H7 (cell line): ENCODE measurements at places on chromosomes 11 and 22.

DNA sequence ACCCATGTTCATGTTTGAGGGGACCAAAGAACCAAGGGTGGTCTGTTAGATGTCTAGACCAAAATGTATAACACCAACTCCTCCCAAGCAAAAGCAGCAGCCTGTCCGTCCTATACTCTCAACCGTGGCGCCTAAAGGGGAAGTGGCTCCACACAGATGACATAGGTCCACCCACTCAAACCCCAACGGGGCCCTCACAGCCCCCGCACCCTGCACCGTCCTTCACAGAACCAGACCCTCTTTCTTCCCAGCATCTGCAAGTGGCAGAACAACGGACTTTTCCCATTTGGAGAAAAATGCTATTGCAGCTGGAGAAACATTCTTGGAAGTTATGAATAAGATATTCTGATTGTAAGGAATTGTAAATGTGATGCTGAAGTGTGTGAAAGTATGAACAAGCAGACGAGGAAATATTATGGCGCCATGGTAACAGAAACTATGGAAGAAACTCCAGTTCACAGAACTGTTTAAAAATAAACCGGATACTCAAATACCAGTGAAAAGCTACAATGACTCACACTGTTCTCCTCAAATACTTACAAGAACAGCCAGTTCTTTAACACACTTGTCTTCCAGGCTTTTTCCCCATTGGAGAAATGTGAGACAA lies 76.5 kb upstream of the ARFGAP3 start:
- DNase-seq = no peak

GRCh38 chr11:71453918-71454304 lies 908 bp downstream of the NADSYN1 start:
- DNase-seq = no peak

- no peak for DNase-seq
These were observed 311.4 kb downstream of the DYNC2H1 start for GRCh38 chr11:103420593-103420992.

GRCh38 chr11:79026803-79027445 lies 413.9 kb downstream of the TENM4 start:
- no peak for DNase-seq

DNA sequence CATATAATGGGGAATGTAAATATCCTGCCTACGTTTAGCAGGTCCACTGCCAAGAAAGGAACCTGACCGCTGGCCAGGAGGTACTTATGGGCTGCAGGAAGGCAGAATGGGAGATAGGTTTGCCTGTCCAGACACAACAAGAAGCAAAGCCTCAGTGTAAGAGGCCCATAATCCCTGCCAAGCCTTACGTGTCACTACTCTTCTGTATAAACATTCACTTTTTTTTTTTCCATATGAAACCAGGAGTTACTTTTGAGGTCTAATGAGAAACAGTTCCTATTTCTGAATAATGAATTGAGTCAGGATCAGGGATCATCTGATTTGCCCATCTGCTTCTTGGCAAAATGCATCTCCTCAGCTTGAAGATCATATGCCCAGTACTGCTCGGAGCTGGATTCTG lies 230.2 kb downstream of the NTM start:
- DNase-seq = no peak

DNA sequence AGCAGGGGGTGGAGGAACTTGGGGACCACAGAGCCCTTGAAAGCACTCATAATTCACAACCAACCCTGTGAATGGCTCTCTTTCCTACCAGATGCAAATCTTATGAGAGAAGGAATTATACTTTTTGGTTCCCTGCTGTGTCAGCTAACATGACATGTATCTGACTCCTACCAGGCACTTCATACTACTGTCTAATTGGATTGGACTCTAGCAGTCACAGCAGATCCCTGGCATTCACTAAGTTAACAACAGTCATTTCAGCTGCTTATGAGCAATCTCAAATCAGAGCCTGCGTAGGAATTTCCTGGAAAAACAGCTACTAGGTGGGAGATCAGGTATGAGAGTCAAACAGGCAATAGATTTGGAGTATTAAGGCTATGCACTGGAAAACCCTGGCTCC lies 11.1 kb upstream of the ENDOD1 start:
- DNase-seq = no peak

DNA sequence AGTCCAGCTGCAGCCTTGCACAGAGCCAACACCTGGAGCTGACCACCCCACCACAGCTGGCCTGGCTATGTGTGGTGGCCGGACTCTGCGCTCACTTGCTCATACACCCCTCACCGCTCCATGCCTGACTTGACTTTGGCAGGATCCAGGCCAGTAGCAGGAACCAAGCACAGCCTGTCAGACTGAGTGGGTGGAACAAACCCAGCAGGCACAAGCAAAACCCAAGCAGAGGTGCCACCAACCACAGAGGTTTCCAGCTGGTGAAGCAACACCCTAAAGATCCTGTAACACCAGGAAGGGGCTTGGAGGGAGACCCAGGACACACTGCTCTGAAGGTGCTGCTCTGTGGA lies 44.9 kb upstream of the WNT11 start:
- no peak for DNase-seq

DNA sequence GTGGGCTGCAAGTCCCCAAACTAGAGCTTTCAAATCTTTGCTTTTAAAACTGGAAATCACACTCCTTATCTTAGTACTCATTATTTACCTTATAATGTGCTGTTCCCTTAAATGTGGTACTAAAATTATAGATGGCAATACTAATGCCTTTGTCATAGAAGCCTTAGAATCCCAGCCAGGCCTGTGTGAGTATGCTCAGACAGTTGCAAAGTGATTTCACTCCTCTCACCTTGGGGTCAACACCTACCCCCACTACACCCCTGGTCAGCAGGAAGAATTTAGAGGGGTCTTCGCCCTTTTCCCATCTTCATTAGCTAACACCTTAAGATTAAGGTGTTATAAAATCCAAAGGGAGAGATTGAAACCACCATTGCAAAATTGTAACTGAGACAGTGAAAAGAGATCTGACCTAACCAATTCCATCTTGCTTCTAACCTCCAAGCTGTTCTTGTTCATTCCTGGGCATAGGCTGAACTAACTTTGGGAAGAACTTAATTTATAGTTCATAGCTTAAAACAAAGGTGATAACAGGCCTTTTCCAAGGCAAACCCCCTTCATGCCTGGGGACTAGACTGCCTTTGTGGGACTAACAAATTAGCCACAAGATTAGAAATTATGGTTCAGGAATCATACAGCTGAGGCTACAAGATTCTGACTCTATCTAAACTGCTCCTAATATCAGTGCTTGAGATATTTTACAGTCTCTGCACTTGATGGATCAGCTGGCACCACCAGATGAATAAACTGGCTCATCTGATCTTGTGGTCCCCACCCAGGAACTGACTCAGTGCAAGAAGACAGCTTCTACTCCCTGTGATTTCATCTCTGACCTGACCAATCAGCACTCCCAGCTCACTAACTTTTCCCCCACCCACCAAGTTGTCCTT lies 10.4 kb upstream of the MRPL17 start:
- no peak for DNase-seq
